ENCODE measurements at places on chromosomes 11 and 22.

DNA sequence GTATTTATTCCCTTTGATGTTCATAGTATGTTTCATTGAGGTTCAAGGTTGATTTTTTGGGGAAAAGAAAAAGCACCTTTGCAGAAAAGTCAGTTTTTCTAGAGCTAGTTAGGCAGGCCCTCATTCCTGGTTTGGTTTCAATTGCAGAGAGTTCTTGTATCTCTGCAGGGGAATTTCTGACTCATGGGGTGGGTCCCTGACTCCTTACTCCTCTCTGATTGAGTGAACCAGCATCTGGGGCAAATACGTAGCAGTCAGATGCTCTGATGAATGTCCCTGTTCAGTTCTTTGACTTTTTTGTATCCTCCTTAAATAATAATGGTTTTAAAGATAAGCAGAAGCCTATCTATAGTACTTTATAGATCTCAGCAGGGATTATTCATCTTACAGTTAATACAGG lies 7.7 kb upstream of the NCR3LG1 start:
- no peak for DNase-seq

GRCh38 chr11:10302744-10303557 lies 1.9 kb upstream of the ADM start:
- no peak for DNase-seq

DNA sequence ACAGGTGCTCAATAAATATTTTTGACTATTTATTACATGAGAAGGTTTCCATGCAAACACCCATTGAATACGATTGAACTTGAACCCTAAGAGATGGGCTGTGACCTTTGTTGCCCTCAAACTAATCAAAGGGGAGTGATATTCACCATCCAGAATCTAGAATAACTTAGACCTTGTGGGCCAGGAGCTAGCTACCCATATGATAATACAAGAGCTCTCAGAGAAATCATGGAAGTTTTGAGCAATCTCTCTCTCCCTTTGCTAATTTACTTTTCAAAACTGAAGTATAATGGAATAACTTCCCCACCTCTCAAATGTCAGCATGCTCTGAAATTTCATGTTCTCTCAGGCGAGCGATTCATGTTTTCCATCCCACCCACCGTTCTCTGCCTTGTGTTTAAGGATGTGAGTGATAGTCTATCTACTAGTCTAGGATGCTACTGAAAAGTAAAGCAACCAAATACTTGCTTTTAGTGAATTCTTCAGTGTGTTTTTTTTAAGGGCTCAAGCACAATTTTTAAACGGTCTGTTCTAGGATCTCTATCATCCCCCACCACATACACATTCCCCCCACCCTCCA lies 33.3 kb downstream of the BARX2 start:
- no peak for DNase-seq

- DNase-seq: no peak
Measured at GRCh38 chr11:46382646-46383403, 1.4 kb downstream of the MDK start.

DNA sequence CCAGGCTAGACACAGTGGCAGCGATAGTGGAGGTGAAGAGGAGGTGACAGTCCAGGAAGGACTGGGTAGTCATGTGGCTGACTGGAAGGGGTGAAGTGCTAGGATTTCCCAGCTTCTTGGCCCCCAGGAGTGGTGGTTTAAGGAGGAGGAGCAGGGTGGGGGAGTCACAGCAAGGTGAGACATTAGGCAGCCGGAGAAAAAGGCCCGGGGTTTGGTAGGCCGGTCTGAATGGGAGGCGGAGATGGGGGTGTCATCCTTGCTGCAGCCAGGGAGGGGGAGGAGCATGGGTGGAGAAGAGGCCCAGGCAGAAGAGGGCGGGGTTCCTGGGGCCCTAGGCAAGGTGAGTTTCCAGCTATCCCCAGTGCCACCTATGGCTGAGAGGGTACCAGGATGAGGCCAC lies 6.1 kb downstream of the SIPA1 start:
- no peak for DNase-seq

DNA sequence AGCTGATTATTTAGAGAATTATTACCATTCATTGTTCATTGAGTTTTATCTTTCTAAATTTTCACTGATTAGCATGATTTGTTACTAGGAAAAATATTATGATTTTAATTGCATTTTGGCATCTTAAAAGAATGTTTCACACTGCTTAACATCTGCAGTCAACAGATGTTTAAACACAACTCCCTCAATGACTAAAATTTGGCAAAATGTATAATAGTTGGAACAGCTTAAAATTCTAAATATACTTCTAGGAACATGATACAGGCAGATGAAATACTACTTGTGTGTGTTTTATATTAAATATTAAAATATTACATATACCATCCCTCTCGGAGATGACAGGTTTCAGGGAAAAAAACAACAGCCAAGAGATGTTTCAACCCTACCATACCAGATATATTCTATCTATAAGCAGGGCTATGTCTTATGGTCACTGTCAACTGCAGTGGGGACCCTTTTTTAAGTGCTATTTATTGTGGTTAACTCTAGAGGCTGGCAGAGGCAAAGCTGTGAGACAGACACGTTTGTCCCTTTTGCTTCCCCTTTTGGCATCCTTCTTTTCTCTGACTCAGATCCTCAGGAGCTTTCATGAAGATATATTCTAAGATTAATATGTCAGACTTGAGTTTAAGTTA lies 81.9 kb downstream of the BDNF start:
- DNase-seq: no peak

DNA sequence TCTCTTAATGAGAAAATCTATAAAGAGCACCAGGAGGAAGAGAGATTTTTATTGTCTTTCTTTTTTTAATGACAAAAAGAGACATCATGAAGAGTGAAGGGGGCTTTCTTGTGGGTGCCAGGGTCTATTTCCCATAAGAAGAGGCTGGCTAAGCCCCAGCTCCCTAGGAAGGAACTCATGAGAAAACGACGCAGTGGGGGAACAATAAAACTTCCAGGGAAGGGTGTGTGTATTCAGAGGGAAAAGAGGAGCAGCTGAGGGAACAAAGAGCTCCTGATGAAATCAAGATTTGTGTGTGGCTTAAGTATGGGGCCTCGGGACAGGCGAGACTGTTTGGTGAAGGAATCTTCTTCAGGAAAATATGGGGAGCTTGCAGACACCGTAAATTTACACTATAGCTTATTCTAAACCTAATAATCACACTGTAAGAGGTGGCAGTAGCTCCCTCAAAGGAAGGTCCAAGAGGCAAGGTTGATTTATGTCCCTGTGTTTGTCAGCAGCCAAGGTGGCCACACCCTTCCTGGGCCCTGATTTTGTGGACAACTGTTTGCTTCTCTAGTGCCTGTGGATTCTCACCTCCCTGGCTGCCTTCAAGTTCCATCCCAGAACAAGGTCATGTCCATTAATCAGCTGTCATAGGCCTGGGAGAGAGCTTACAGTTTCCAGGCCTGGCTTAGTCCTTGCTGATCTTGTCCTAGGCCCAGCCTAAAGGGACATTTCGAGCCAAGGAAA lies 615.7 kb downstream of the INSC start:
- DNase-seq: no peak

DNA sequence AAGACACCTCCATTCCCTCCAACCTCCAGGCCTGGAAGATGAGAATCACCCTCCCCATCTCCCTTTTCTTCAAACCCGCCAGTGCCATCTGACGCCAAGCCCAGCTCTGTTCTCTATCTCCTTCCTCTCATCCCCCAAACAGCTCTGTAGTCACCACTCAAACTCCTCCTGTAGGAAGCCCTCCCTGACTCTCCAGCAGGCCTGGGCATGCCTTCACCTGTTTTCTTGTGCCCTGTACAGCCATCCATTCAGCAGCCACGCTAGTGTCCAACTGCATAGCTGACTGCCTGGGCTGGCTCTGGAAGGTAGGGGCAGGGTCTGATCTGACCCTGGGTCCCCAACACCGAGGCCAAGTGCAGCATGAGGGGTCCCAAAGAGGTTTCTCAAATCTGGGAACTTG lies 25.0 kb downstream of the GDPD5 start:
- no peak for DNase-seq

GRCh38 chr11:44466531-44467205 lies 98.8 kb upstream of the CD82 start:
- DNase-seq: no peak

DNA sequence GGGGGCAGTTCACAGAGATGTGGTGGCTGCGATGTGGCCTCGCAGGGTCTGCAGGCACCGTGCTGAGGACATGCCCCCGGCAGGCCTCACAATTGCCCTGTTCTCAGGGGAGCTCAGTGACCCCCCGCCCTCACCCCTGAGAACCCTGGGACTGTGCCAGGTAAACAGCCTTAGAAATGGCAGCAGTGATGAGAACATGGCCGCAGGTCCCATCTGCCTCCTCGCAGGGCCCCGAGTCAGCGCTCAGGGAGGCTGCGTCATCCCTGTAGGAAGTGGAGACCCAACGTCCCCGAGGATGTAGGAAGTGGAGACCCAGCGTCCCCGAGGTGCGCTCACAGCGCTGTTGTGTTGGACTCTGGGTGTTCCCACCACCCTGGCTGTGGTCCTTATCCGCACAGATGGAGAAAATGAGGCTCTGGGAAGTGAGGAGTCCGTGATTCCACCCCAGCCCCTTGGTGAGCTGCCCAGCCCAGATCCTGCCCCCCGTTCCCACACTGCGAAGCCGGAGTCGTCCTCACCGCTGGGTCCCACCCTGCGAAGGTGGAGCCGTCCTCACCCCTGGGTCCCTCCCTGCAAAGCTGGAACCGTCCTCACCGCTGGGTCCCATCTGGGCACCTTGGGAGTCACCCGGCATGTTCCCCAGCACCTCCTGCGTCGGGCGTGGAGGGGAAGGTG lies 1086.8 kb downstream of the BRD1 start:
- DNase-seq: no peak

- no peak for DNase-seq
Measured at GRCh38 chr11:106101819-106102218, 24.4 kb downstream of the AASDHPPT start.

DNA sequence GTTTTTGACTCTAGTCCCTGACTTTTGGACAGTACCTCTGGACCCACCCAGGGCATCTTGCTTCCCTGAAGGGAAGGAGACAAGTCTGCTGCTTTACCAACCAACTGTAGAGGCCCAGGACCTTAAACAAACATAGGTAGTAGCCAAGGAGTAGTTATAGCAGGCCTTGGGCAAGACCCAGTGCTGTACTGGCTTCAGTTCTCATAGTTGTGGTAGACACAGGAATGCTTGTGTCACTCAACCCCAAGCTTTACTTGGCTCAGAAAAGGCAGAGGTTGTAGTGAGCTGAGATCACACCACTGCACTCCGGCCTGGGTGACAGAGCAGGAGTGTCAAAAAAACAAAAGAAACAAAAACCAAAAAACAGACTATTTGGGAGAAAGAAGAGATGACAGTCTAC lies 21.3 kb upstream of the OR52M1 start:
- DNase-seq: no peak

DNA sequence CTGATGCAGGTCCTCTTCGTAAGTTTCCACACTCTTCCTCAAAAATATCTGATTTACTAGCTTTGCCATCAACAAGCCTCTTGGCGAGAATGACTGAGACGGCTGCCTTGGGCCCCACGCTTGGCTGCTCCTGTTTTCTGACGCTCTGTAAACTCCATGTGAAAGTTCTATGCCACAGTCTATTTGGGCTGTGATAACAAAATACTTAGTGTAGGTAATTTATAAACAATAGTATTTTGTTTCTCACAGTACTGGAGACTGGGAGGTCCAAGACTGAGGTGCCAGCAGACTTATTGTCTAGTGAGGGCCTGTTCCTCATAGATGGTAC lies 123.2 kb upstream of the SORL1-AS1 start:
- no peak for DNase-seq

Data from activated CD4-positive, CD25-positive, alpha-beta regulatory T cell (primary cell).